ENCODE measurements at places on chromosomes 3 and 15.

- no peak for DNase-seq
These were observed 17.3 kb downstream of the GTPBP8 start for GRCh38 chr3:113008117-113008516.

GRCh38 chr3:159751146-159751545 lies 237.5 kb upstream of the IL12A start:
- DNase-seq: no peak

GRCh38 chr3:124243177-124243859 lies 251.4 kb upstream of the ROPN1 start:
- no peak for DNase-seq

GRCh38 chr3:39362812-39363211 lies 20.4 kb upstream of the SLC25A38 start:
- DNase-seq: no peak

GRCh38 chr3:39183211-39184080 lies 8.9 kb downstream of the XIRP1 start:
- DNase-seq: no peak

GRCh38 chr15:77844798-77845446 lies 212.2 kb upstream of the LINGO1 start:
- DNase-seq: no peak

- no peak for DNase-seq
These were observed 56.8 kb downstream of the IGSF11 start for GRCh38 chr3:118977671-118978392.

GRCh38 chr3:69970827-69971226 lies 28.7 kb upstream of the SAMMSON start:
- DNase-seq: no peak

DNA sequence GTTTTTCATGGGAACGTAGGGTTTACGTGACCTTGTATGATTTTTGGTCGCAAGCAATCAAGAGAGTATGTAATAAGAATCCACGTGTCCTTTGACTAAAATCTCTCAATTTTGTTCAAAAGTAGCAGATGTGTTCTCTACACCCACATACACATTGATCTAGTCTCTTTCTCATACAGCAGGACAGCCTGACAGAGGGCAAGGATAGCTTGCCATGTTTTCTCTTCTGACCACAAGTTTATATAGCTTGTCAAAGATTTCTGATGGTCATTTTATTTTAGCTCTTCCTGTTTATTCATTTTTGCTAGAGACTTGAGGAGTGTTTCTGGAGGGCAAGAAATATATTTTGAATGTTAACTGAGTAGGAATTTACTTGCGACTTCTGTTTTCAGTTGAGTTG lies 570.2 kb upstream of the ALCAM start:
- no peak for DNase-seq

- DNase-seq: no peak
These were observed 19.6 kb downstream of the UROC1 start for GRCh38 chr3:126497956-126498355.

DNA sequence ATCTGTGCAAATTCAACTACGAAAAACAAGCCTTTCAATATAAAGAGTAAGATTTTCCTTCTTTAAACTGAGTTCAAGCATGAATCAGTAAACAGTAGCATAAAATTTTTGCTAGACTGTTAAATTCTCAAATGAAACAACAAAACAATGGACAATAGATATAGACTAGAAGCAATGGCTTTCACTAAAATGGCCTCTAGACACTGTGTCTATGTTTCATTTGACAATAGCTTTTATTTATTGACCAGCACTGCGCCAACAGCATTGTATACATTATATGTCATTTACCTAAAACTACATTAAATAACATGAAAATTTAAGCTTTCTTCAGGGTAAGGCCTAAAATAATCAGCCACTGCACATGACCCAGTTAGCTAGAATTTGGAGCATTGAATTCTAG lies 148.5 kb downstream of the DUT start:
- DNase-seq: no peak

- no peak for DNase-seq
These were observed 492.9 kb downstream of the GBE1 start for GRCh38 chr3:81268526-81268925.

GRCh38 chr3:72924055-72924454 lies 36.2 kb downstream of the GXYLT2 start:
- no peak for DNase-seq

GRCh38 chr3:55434789-55435188 lies 52.3 kb downstream of the WNT5A start:
- DNase-seq: peak; percentile 18

- DNase-seq: no peak
These were observed 13.0 kb downstream of the GUCA1C start for GRCh38 chr3:108940568-108941263.

- DNase-seq: no peak
These were observed 3.6 kb upstream of the CALML4 start for GRCh38 chr15:68208636-68209240.

GRCh38 chr3:53255423-53255774 lies 423 bp downstream of the TKT start:
- no peak for DNase-seq

DNA sequence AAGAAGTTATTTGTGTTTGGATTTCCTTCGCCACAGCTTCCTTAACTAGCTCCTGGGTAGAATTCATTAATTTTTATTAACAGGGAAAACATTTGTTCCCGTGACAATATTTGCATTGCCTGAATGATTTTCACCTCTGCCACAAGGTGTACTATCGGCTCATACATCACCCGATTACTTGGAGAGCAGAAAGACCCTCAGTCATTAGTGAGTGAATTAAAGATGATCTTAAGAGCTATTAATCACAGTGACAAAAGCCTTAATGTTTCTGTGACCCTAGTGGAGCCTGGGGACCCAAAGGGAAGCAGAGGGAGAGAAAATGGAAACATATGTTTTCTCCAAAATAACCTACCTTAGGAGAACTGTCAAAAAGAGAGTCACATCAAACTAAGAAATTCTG lies 228.3 kb downstream of the MECOM start:
- DNase-seq: no peak

GRCh38 chr3:37899711-37900306 lies 38.1 kb downstream of the CTDSPL start:
- DNase-seq: no peak

DNA sequence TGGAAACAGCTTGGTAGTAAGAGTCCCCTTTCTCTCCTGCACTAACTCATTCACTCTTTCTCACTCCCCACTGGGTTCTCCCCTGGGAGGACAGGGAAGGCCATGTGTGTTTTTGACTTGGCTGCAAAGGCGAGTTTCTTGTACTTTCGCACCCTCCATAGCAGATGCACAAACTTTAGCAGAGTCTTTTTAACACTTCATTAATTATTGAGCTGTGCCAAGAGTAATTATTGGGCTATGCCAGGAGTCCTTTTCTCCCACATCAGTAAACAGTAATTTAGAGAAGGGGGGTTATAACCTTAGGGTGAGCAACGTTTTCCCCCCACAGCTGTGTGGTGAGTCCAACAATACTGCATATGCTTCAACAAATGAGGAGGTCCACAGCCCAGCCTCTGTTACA lies 224.4 kb upstream of the ATP11B start:
- DNase-seq: no peak

DNA sequence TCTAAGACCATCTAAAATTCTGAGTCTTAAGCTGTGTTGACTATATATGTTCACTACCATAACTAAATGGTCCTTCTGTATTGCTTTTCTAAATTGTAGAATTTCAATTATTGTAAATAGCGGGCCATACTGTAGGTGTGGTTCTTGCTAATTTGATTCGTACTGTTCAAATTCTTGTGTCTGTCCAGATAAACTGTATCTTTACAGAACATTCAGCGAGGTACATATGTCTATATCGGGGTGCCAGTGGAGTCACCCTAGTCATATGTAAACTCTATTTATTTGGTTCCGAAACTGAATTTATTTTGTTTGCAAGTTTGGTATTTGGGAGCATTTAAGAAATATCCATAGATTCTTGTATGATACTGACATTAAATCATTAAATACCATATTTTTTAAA lies 69.0 kb downstream of the IGF1R start:
- no peak for DNase-seq

DNA sequence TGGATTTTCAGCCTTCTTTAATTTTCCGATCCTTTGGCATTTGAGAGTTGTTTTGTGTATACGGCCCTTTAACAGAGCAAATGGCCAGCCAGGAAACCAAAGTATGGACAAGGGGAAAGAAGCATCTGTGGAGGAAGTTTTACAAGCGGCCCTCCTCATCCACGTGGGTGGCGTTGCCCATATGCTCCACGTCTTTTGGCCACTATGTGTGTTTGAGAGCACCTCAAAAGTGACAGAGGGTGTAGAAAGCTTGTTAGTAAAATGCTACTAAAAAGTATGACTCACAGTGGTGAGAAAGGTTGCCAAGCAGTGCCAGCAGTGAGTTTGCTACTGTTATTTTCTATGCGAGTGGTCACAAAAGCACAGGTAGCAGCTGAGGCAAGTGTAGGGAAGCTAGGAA lies 451.8 kb upstream of the NPAP1 start:
- DNase-seq: no peak

DNA sequence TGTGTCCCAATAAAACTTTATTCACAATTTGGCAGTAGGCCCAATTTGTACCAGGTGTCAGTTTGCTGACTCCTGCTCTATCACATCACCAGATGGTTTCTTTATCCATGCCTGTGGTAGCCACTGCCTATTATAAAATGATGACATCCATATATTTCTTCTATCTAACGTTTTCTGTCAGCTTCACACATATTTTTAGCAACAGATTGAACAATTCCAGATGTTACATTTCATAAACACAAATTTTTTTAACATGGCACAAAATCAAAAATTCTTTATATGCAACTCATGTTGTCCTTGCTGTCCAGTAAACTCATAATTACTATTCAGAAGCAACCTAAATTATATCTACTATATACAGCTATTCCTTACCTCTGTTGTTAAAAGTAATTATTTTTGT lies 1371.6 kb downstream of the NSUN3 start:
- DNase-seq: no peak

DNA sequence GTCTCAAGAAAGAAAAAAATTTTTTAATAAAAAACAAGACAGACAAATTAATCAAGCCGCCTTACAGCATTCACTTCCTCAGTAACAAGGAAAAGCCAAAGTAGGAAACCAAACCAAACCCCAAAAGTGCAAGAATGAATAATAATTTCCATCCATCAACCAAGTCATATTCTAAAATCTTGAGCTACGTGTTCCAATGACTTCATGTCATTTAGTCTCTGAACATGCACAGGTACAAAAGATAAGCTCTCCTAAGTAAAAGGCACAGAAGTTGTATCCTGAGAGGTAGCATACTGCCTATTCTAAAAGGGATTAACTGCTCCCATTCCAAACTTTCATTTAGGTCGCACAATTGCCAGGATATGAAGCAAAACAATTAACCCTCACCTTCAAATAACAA lies 29.7 kb downstream of the SLC4A7 start:
- DNase-seq: no peak

- DNase-seq: no peak
These were observed 126.1 kb downstream of the VGLL4 start for GRCh38 chr3:11517601-11518000.

GRCh38 chr3:18334837-18335601 lies 90.1 kb downstream of the SATB1 start:
- no peak for DNase-seq

GRCh38 chr3:122619040-122619439 lies 41.6 kb downstream of the PARP15 start:
- no peak for DNase-seq

DNA sequence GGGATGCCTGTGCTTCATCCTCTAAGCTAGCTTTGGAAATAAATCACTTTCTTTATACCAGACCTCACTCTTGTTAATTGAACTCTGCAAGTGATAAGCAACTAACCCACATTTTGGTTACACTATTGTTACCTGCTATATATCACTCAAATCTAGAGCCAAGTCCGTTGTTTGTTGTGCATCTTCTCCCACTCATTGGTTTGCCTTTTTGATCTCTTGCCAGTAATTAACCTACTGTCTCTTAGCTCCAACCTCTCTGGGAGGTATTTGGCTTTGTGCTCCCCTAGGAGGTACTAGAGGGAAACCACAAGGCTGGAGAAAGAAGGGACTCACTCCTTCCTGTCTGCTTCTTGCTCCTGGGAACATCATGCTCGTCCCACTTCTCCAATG lies 12.8 kb upstream of the CRBN start:
- DNase-seq: no peak

GRCh38 chr3:86147119-86147518 lies 843.8 kb downstream of the VGLL3 start:
- peak; percentile 4 for DNase-seq

GRCh38 chr3:72997421-72997961 lies 880 bp downstream of the PPP4R2 start:
- DNase-seq: peak; percentile 67

DNA sequence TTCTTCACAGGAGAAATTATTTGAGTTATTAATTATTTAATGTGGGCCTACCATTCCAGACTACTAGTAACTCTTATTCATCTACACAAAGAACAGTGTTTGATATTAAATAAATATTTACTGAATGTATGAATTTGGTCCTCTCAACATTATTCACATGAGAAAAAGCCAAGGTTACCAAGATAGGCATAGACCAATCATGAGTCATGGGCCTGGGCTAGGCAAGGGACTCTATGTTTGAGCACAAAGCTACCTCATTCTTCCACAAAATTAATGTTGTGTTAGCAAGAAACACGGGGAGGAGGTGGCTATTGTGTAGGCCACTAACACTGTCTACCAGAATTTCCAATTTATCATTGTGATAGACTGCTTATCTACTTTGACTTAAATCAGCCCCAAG lies 115.7 kb downstream of the SERPINI1 start:
- DNase-seq: no peak

GRCh38 chr3:72077473-72078259 lies 292.7 kb upstream of the PROK2 start:
- DNase-seq: no peak

DNA sequence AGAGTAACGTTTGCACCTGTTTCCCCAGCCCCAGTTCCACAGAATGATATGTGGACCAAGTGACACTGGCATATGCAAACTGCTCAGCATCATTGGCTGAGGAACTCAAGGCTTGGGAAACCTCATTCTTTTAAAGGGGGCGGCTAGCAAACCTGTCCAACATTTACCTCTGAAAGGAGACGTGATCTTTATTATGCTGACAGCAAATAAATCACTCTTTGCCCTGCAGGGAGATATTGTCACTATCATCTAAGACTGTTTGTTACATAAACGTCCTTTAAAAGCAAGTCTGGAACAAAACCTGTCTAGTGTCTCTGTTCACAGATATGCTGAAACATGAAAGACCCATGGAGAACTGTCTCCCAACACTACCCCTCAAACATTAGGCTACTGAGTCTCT lies 21.5 kb downstream of the CA12 start:
- DNase-seq: no peak

DNA sequence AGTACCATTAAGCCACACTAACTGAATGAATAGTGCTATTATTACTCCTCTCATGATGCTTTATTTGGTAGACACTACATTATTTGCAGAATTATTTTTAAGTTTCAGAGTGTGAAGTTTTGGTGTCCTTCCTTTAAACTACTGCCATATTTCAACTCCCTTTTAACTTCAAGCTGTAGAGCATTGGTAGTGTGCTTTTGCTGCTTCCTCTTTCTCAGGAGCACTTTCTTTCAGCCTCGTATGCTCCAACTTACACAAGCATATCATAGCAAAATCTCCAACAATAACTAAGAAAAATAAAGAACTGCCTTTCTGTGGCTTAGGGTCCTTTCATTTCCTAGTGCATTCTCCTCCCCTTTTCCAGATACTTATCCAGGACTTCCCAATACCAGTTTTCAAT lies 476.4 kb upstream of the AGTR1 start:
- DNase-seq: no peak
